ENCODE measurements at places on chromosomes 3 and 15. TPM values are rescaled to one million over a fixed set of nuclear protein-coding genes. Genes with fewer than 3 reads are reported as not detected.

DNA sequence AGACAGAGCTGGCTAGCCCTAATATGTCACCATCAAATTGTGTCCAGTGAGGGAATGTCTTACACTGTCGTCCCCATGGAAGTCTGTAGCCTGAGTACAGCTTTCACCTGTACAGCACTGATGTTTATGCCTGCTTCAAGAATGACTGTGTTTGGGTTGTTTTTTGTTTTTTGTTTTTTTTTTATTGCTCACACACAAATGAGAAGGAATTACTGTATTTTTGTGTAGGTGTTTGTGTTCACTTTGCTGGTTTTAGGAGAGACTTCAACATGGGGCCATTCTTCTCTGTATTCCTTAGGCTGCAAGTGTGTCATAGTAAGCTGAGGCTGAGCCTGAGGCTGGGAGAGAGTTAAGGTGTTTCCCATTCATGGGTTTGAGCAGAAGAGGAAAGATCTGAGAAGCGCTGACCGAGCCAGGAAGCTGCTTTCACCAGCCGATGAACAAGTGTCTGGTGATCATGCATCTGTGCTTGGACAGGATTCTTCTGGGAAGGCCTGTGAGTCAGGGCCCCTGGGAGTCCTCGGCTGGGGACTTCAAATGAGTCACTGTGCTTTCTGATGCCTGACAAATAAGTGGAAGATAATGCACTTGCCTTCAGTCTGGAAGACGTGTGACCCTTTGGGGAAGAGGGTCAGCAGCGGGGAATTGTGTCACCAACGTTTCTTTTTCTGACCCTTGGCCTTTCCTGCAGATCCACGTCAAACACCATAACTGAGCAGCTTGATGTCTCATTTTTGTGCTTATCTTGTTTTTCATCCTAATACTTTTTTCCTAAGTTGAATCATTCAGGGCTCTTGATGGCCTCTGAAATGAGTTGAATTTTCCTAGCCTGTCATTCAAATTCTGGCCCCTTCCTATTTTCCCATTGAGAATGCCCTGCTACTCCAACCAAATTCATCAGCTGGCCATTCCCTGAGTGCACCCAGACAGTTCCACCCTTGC lies 36.7 kb upstream of the ZBTB38 start:
- peaks cover 4% of the 10 kb centered on the region for H3K4me1 ChIP-seq
- H3K36me3 ChIP-seq, result no peaks in the 10 kb centered on the region
- peak overlapping the region; percentile 80 for H3K27ac ChIP-seq

GRCh38 chr15:78727561-78727960 lies 83.7 kb downstream of the ADAMTS7 start:
- no peak overlapping the region for H3K4me3 ChIP-seq
- H3K4me1 ChIP-seq, result no peaks in the 10 kb centered on the region
- H3K27ac ChIP-seq, result no peak overlapping the region
- H3K27me3 ChIP-seq, result no peaks in the 10 kb centered on the region
- no peaks in the 10 kb centered on the region for H3K36me3 ChIP-seq

DNA sequence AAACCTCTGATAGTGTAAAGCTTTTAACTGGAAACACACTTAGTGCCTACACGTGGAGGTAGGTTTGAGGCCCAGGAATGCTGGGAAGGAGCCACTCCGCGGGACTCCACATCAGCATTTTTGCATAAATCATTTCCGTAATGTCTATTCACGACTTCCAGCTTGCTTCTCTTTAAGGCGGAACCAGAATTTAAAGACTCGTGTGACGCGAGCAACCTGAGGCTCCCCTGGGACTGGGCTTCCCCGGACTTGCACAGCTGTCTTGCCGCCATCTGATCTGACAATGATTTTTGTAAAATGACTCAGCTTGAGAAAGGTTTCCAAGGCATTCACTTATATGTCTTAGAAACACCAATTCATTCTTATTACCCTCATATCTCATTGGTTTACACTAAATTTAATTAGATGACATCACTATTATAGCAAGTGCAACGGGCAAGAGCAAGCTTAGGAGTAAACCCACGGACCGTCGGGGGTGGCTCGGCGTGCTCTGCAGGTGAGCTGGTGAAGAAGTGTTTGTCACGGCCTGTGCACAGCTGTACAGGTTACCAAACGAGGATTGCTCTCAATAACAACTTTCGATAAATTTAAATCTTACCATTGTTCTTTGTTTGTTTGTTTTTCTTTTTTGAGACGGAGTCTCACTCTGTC lies 95.2 kb downstream of the CHSY1 start:
- no peaks in the 10 kb centered on the region for H3K27me3 ChIP-seq
- H3K4me3 ChIP-seq, result no peak overlapping the region
- no peak overlapping the region for H3K27ac ChIP-seq
- no peak for DNase-seq
- H3K4me1 ChIP-seq, result no peaks in the 10 kb centered on the region

DNA sequence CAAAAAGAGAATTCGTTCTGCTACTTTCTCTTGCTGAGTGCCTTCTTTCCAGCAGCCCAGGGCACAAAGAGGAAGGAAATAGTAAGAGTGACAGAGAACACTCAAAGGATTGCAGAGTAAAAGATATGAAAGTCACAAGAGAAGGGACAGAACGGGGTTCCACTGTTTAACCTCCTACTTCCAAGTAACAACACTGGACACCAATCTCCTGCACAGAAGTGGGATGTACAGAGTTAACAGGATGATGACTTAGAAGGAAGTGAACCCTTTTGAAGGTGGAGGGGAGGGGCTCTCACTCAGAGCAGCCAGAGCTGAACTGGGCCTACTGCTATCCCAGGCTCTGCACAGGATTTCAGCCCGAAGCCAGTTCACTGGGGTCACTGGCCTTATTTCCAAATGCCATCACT lies 130.1 kb upstream of the PRICKLE2 start:
- no peak overlapping the region for H3K4me3 ChIP-seq
- no peaks in the 10 kb centered on the region for H3K36me3 ChIP-seq
- no peaks in the 10 kb centered on the region for H3K27me3 ChIP-seq
- H3K27ac ChIP-seq, result no peak overlapping the region
- DNase-seq, result no peak

GRCh38 chr15:81000624-81001151 lies at the start of gene TLNRD1:
TSS of gene TLNRD1 (plus strand) at chr15:81000923. CDS start at chr15:81002272, 1,349 bp downstream.
- H3K36me3 ChIP-seq, result peaks cover 5% of the 10 kb centered on the region
- peak within 1 kb of the TSS; percentile 74 for H3K4me3 ChIP-seq
- peaks cover 53% of the 10 kb centered on the region for H3K4me1 ChIP-seq
- peak within 1 kb of the TSS; percentile 97 for H3K27ac ChIP-seq
- DNase-seq, result peak; percentile 80
- no peaks in the 10 kb centered on the region for H3K27me3 ChIP-seq

GRCh38 chr3:36488077-36488789 lies 107.9 kb downstream of the STAC start:
- DNase-seq, result no peak
- H3K36me3 ChIP-seq, result no peaks in the 10 kb centered on the region
- H3K4me3 ChIP-seq, result no peak overlapping the region
- H3K27me3 ChIP-seq, result no peaks in the 10 kb centered on the region

GRCh38 chr3:172134352-172134751 lies 95.0 kb downstream of the FNDC3B start:
- no peak overlapping the region for H3K4me3 ChIP-seq
- H3K27me3 ChIP-seq, result no peaks in the 10 kb centered on the region
- no peak for DNase-seq
- H3K27ac ChIP-seq, result no peak overlapping the region

DNA sequence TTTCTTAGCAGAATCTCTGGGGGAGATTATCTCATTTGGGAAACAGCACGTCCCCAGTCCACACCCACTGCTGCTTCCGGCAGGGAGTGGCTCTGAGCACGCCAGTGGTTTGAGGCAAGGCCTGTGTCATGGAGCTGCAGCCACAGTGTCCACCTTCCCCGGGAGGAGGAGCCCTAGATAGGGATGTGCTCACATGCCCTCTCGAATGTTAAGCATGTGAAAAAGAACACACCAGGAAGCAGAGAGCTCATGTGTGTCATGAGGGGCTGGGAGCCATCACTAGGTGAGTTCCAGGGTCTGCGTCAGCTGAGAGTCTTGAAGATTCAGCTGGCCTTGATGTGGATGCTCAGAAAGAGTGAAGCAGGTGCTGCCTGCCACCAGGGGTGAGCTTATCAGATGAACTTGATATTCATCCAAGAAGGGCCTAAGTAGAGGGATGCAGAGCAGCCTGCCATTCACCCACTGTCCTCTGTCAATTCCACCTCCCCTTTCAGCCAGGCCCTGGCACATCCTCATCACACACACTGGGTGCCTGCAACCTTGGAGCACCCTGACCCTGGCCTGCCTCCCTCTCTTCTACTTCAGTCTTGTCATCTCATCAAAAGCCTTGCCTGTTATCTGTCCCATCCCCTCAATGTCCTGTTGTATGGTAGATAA lies 16.3 kb downstream of the ITGA11 start:
- no peaks in the 10 kb centered on the region for H3K27me3 ChIP-seq
- no peaks in the 10 kb centered on the region for H3K4me1 ChIP-seq
- DNase-seq, result no peak
- no peak overlapping the region for H3K4me3 ChIP-seq

- no peak overlapping the region for H3K27ac ChIP-seq
- peaks cover 16% of the 10 kb centered on the region for H3K4me1 ChIP-seq
- H3K27me3 ChIP-seq, result no peaks in the 10 kb centered on the region
- no peak for DNase-seq
- no peaks in the 10 kb centered on the region for H3K36me3 ChIP-seq
- no peak overlapping the region for H3K4me3 ChIP-seq
Observed at GRCh38 chr3:42216302-42216701, 49.7 kb downstream of the CCK start.

DNA sequence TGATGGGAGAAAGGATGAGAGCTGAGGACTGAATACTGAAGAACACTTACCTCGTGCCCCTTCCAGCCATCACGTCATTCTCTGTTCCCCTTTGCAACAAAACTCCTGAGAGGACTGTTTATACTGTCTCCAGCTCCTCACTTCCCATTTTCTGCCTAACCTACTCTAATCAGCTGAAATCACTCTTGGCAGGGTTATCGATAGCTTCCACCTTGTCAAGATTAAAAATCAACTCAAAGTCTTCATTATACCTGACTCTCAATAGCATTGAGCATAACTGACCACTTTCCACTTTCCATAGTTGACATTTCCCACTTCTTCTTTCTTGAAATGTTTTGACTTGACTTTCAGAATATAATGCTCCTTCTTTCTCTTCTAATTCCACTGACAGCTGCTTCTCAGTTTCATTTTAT lies 4.3 kb downstream of the BTBD1 start:
- no peak for DNase-seq
- H3K36me3 ChIP-seq, result no peaks in the 10 kb centered on the region
- peaks cover 38% of the 10 kb centered on the region for H3K4me1 ChIP-seq
- no peak overlapping the region for H3K4me3 ChIP-seq
- no peaks in the 10 kb centered on the region for H3K27me3 ChIP-seq

GRCh38 chr15:65862682-65863081 lies 6.6 kb upstream of the RAB11A start:
- no peaks in the 10 kb centered on the region for H3K4me1 ChIP-seq
- no peak for DNase-seq
- H3K27ac ChIP-seq, result no peak overlapping the region
- no peaks in the 10 kb centered on the region for H3K36me3 ChIP-seq
- H3K27me3 ChIP-seq, result no peaks in the 10 kb centered on the region

DNA sequence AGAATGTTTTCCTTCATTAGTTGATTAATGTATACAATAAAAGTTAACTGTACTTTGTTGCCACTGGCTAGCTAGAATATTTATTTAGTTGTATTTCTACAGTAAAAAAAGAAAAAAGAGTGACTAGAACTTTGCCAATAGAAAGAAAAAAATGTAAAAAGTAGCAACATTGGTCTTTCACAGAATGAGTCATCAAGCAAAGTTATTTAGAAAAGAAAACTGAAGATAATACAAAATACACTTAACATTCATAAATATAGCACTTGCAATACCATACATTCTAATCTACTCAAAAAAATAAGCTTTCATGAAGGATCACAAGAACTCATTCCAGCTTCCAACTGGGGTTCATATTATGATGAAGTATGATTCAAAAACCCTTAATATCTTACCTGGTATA lies 83.4 kb downstream of the AQR start:
- no peak for DNase-seq
- peaks cover 5% of the 10 kb centered on the region for H3K36me3 ChIP-seq
- H3K27ac ChIP-seq, result no peak overlapping the region
- no peak overlapping the region for H3K4me3 ChIP-seq
- H3K4me1 ChIP-seq, result no peaks in the 10 kb centered on the region

DNA sequence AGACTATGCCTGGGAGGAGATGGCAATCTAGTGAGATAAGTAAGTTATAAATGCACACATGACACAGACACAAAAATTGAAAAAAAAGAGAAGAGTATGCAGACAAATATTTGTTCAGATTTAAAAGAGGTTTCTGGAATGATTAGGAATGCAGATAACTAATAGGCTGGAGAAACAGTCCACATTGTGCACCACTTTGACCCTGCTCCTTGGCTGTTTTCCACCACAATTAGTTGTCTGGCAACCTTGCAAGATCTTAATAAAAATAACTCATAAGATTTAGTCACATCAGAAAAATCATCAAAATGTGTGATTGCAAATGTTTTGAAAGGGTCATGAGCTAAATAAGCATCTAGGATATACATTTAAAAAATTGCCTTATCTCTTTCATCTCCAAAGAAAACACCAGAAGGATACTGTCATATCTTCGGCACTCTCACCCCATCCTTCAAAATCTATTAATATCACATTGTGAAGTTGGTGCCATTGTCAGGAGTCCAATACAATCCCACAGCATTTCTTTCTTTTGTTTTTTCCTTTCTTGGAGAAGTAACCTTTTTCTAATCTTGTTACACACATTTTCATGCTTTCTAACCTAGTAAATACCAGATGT lies 153.7 kb upstream of the KCNMB2 start:
- H3K36me3 ChIP-seq, result no peaks in the 10 kb centered on the region
- DNase-seq, result no peak
- H3K4me3 ChIP-seq, result no peak overlapping the region
- no peak overlapping the region for H3K27ac ChIP-seq
- H3K4me1 ChIP-seq, result no peaks in the 10 kb centered on the region
- H3K27me3 ChIP-seq, result no peaks in the 10 kb centered on the region

CIP2A gene
- 5.4 TPM for total RNA-seq

DAG1 gene
- 113 TPM for total RNA-seq

CLDN16 gene
- not detected for total RNA-seq

LSMEM2 gene
- total RNA-seq, result 2.0 TPM

All from tibial nerve (tissue), 4 donors.